ENCODE measurements at places on chromosomes 7 and 10. TPM values are rescaled to one million over a fixed set of nuclear protein-coding genes. Genes with fewer than 3 reads are reported as not detected.

DNA sequence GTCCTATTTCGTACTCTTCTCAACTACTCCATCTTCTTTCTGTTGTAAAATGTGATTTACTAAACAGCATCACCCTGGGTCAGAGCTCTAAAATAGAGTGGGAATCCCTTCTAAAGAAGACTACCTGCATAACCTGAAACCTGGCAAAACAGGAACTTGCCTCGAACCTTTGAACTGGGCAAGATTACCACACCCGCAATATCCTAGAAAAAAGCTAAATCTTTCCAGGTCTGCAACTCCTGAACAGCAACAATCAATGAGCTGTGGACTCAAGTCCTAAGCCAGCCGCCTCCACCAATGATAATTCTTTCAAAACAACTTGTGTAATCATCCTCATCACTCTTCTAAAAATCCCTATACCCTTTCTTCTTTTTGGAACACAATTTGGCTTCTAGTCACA, 824.2 kb upstream of the COBL start:
- DNase-seq: no peak

DNA sequence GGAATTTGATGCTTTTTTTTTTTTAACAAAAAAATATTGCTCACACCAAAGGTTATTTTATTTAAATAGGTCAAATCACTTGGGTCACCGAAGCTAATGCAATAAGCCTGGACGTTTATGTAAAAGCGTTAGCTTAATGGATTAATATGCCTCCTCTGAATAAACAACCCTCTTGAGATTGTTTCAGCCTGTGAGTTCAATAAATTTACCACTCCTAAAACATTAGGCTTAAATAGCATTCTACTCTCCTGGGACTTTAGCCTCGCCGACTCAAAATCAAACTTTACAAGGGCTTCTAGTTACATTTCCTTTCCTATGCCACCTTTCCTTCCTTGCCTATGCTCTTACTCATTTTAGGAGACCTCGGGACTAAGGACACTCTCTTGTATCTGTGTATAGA, 79.3 kb downstream of the DNAJB9 start:
- no peak for DNase-seq

DNA sequence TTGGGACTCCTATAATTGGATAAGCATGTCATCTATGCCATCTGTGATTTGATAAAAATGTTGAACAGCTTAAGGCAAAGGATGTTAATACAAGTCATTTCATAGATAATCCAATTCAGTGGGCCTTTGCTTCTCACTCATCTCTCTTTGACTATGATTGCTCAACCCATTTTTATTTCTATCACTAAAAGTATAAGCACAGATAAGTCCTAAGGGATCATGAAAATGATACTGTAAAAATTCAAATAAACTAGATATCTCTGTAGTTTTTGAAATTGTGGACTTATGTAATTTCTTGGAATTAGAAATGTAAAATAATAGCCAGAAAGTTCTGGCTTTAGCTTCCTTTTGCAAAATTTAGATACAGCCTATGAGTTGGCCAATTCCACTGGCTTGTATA, 440.3 kb downstream of the POM121L12 start:
- no peak for DNase-seq

- DNase-seq: no peak
Observed at GRCh38 chr10:26528715-26529393, 90.7 kb downstream of the APBB1IP start.

DNA sequence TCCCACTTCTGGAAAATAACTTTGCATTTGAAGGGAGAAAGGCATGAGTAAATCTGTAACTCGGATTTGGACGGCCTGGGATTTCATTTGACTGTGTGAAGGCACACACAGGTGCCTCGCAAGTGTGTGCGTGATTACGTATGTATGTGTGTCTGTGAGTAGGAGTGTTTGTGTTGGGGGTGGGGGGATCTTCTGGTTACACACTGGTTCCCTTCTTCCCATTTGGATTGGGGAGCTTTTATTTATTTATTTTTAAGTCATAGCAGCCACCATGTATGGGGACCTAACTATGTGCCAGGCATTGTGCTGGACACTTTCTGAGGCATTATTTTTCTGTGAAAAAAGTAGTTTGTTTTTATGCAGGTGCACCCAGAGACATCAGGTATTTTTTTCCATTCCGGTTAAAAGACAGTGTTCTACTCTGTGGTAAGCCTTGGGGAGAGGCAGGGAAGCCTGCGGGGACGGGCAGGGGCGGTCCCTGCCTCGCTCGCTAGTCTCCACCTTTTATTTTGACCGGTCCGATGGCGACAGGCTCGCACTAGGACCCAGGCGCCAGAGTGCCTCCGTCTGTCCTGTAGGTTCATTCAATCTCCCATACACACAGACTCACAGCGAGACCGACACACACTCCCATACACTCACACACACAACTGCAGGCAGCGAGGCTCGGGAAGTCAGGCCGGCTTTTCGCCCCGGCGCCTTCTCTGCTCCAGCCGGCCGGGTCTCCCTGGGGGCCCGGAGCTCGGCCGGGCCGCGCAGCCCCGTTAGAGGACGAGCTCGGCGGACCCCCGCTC, at the start of gene MXI1:
Gene MXI1, plus strand, starts transcription at position 595 of the 794 bp plus-strand sequence. CDS start 204 bp downstream, outside the sequence.
- DNase-seq: peak; percentile 59

DNA sequence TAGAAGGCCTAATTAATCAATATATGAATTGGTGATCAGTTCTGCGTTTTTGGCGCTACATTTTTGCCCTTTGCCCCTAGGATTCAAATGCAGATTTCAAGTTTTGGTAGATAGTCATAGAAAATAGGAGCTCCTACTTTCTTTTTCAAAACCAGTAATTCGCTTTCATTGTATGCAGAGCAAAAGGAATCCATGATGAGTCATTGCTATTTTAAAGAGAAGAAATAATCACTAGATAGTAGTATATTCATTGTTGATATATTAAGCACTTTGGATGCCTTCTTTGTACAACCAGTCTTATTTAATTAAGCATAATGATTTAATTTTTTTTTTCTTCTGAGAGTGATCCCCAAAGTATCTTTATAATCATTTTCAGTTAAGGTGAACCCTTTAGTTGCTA, 50.3 kb downstream of the CSTF2T start:
- DNase-seq: no peak

DNA sequence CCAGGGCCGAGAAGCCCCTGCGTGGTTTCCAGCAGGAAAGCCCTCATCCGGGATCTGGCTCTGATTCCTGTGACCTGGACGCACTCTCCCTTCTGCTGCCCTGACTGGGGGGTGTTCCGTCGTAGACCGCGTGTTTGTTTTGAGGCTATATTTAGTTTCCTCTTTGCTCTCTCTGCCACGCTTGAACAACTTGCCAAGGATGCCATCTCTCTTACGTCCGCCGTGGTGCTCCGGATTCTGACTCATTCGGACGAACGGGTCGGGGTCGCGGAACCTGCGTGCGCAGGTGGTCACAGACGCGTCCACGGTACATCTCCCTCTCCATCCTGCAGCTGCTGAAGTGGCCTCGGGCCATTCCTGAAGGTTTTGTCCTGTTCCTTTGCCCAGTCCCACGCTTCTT, 10.4 kb upstream of the SORCS3 start:
- no peak for DNase-seq

SH2D4B gene
- 0.46 TPM for total RNA-seq

AMPH gene
- total RNA-seq: 0.07 TPM

CPXM2 gene
- not detected for total RNA-seq

AZGP1 gene
- total RNA-seq: not detected
